ENCODE measurements at places on chromosomes 16 and 17.

GRCh38 chr17:2380226-2380922 lies 20.5 kb downstream of the MNT start:
- DNase-seq, result peak; percentile 62

DNA sequence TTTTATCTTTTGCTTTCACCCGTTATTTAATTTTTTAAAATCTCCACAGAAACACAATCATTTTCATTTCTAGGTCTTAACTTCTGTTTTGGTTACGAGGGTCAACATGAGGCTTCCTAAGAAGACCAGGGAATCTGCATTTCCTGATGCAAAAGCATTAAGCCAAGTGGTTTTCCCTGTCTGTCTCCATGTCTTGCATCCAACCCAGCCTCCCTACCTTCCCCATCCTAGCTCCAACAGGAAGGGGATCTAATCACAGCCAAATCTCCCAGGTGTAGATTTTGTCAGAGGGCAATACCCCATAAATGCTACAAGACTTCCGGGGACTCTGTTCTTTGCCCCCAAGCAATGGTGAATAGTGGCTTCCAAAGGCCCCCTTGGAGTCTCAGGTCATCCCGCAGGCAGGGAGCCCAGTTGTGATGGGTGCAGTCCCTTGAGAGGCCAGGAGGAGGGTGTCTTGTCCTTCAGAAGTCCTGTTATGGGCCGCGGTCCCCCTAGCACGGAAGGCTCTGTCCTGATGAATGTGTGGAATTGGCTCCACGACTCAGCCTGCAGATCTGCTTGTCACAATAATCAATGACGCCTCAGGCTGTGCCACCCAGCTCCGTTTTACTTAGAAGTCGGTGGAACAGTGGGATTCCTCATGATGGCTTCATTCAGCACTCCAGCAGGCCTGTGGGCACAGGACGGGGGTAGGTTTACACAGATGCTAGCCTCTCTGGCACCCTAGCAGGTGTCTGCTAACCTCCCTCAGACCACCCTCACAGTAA lies 141.1 kb downstream of the RGS9 start:
- DNase-seq, result peak; percentile 63

- DNase-seq, result no peak
Measured at GRCh38 chr17:21258593-21258992, 5.4 kb upstream of the NATD1 start.

- DNase-seq, result no peak
Measured at GRCh38 chr17:73101031-73101430, 8.5 kb upstream of the SLC39A11 start.

DNA sequence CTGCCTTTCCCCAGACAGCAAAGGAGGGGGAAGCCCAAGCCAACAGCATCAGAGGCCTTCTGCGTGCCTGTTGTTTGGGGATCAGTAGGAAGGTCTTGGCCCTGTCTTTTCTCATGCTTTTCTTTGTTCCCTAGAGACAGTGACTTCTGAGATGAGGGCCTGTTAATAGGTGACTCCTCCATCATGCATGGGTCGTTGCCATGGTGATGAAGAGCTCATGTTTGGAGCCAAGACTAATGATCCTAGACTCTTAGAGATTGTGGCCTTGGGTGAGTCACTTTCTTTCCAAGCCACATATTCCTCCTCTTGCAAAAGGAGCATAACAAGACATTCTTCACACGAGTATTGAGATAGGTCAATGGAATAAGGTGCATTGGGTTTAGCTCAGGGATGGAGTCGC lies 201.1 kb upstream of the ASIC2 start:
- DNase-seq, result no peak

DNA sequence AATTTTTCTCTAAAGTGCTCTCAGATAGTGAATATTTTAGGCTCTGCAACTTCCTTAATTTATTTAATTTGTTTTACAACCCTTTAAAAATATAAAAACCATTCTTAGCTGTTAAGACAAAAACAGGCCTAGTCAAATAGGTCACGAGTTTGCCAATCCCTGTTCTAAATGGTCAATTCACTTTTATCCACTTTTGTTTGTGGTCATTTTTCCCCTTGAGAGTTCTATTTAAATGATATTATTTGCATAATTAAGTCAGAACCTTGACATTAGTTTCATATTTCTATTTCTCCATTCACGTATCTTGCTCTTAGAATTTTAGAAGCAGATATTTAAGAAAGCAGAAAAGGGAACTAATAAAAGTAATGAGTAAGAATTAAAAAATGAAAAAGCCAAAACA lies 4.0 kb downstream of the AMFR start:
- no peak for DNase-seq

GRCh38 chr17:43573579-43574321 lies 27.6 kb upstream of the ETV4 start:
- no peak for DNase-seq

DNA sequence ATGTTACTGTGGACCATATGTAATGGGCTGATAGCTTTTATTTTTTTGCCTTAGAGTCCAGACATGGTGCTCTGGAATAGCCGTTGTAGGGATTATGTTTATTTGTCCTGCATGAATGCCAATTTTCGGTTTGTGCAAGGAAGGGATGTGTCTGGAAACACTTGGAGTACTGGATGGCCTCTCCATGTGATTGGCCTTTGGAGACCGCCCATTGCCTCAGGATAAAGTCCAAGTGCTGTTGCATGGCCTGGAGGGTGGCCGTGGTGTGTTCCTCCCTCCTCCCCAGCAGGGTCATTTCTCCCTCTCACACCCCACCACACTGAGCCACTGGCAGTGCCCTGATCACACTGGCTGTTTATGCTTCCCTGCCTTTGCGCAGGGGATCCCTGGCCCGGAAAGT lies 93.9 kb downstream of the MSI2 start:
- no peak for DNase-seq

DNA sequence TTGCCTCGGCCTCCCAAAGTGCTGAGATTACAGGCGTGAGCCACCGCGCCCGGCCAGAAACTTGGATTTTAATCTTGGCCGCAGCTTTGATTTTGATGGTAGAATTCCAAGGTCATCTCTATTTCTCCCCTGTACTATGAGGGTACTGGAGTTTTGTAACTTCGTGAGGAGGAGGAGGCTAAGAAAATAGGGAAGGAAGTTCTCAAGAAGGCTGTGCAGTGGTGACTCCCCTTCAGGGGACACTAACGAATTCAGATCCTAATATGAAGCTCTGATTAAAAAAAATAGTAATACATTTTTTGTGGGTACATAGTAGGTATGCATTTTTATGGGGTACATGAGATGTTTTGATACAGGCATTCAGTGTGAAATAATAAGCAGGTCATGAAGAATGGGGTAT lies 55.9 kb downstream of the LDHD start:
- DNase-seq, result peak; percentile 58

- DNase-seq, result no peak
Measured at GRCh38 chr17:70423562-70423961, 254.2 kb downstream of the KCNJ2 start.

DNA sequence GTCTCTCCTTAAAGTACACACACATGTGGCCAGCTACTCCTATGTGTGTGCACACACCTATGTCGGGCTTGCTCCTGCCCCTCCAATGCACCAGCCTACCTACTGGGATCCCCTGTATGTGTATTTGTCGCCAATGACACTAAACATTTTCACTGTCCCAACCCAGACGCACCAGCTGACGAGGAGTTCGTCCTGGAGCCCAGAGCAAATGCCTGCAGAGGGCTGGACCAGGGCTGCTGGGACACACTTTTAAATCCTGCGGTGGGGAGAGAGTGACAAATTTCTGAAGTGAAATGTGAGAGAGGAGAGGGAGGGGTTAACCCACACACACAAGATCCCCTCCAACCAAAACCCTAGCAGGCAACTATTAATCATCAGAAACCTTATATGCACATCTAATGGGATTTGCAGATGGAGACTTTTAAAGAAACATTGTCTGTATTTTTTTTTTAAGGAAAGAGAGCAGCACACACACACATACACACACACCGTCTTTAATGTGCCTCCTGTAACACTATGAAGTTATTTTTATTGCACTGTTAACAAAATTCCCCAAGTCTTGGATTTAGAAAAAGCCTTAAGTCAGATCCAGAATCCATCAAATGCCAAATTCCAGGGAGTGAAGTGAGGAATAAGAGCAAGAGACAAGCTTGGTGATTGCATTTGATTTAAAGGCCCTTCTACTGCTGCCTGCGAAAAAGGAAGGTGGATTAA lies at the start of gene MEOX1:
Gene MEOX1, minus strand, starts transcription at position 224 of the 714 bp plus-strand sequence. CDS start 388 bp downstream, outside the sequence.
- no peak for DNase-seq

GRCh38 chr16:1285669-1286512 lies 23.5 kb upstream of the UBE2I start:
- no peak for DNase-seq

- no peak for DNase-seq
Measured at GRCh38 chr17:71383091-71383490, 737.7 kb upstream of the SOX9 start.

GRCh38 chr16:77499373-77500285 lies 64.8 kb upstream of the ADAMTS18 start:
- DNase-seq, result no peak

- peak; percentile 17 for DNase-seq
Measured at GRCh38 chr17:3557768-3558583, at the start of gene TRPV3. Gene TRPV3 (minus strand): TSS chr17:3557812. CDS start chr17:3554850, 2,962 bp downstream.

DNA sequence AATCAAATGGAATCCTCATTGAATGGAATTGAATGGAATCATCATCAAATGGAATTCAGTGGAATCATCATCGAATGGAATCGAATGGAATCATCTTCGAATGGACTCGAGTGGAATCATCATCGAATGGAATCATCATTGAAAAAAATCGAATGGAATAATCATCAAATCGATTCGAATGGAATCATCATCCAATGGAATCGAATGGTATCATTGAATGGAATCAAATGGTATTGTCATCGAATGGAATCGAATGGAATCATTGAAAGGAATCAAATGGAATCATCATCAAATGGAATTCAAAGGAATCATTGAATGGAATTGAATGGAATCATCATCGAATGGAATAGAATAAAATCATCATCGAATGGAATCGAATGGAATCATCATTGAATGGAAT lies 619.3 kb downstream of the TP53TG3F start:
- DNase-seq, result no peak

- no peak for DNase-seq
Measured at GRCh38 chr17:29612404-29613280, 10.1 kb downstream of the CORO6 start.

DNA sequence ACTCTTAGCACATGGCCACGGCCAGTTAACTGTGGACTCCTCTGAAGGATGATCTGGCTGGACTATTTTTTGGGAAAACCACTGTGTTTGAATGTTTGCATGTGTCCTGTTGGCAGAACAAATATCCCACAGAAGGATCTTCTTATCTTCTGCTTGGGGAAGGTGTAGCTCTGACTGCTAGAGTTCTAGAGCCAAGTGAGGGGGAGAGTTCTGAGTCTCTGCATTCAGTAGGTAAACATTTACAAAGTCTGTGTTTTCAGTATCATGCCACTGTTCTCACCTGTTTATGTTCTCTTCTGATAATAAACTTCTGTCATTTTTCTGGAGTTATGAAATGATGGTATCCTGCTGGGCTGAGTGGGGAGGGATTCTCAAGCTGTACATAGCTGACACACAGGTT lies 241.1 kb downstream of the WWOX start:
- DNase-seq, result no peak

DNA sequence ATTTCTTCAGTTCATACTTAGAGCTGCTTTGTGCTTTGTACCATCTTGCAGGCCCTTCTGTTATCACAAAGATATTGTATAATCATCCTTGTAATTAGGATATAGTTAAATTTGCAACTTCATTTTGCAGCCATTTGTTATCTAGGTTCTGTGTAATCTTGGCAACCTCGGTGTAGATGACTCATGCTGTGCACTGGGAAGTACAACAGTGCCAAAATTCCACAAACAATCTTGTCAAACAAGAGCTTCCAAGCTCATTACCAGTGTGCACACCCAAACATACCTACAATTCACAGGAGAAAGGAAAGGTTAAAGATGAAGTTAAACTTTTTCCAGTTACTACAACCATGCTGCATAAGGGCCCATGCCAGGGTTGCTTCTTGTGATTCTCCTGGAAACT lies 1231.8 kb downstream of the CDH11 start:
- DNase-seq, result no peak

DNA sequence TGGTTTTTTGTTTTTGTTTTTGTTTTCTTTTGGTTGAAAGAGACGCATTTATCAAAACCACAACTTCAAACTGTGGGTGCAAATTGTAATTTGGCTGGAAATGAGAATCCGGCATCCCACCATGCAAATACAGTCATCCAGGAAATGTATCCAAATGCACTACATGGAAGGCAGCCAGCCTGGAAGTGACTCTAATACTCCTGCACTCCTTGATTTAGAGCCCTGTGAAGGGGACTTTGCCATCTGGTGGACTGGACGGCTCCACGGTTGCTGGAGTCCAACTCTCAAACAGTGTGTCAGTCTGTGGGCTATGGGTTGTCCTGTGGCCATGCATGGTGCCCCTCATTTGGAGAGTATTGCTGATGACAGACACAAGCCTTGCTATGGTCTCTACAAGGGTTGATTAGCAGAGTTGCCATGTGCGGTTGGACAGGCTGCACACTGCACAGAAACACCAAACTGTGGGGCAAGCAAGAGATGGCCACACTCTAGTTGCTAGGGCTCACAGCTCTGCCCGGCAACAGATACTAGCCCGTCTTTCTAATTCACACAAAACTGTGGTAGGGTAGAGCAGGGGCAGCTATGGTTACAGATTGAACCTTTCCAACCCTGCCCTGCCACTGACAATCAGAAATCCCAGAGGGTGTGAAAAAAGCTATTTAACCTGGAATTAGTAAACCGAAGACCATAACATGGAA lies 62.4 kb downstream of the VAT1L start:
- DNase-seq, result no peak

DNA sequence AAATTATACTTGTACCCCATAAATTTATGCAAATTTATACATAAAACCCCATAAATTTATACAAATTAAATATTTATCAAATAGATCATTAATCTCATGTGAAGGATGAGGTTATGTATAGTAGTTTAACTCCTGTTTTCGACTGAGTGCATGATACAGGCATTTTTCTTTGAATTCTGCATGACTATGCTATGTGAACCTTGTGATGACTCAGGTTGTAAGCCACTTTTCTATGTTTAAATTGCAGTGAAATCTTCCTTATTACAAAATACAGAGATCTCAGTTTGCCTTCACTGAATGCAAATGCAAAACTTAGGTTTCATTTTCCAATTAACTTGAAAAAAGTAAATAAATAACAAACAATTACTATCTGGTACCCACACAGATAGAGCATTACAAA lies 843.7 kb downstream of the CDH11 start:
- DNase-seq, result no peak

DNA sequence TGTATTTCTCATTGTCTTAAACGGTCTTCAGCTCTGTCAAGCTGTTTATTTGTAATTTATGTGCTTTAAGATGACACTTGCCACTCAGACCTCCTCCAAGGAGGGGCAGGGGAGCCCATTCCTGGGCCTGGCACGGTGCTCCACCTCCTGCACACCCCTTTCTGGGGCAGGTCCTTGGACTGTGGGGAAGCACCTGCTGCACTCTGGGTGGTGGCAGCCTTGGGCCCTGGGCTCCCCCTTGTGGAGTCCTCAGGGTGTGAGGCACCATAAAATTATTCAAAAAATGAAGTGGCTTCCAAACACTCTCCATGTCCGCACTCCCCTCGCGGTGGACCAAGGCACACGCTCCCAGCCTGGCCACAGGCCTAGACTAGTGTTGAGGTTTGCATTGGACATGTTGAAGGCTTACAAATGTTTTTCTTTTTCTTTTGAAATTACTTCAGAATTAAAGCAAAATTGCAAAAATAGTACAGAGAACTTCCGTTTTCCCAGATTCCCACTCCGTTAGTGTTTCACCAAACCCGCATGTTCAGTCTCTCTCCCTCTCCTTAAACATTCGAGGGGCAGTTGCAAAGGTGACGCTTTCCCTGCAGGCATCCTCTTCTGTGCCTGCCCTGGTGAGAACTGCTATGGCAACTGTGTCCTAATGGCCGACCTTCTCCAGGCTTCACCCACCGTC lies 32.4 kb downstream of the FOXK2 start:
- peak; percentile 89 for DNase-seq

- DNase-seq, result no peak
Measured at GRCh38 chr17:12386225-12386624, 279.5 kb upstream of the MYOCD start.

Data from hematopoietic multipotent progenitor cell treated with erythropoietin and hydrocortisone succinate and interleukin-3 and kit ligand, for 4 days (in vitro differentiated cells).